ENCODE measurements at places on chromosomes 7 and 10. TPM values are rescaled to one million over a fixed set of nuclear protein-coding genes. Genes with fewer than 3 reads are reported as not detected.

Gene HUS1
- 5.1 TPM for total RNA-seq

Gene HOGA1
- 70.8 TPM for total RNA-seq

Gene RELN
- 17.8 TPM for total RNA-seq

Gene HTR5A
- not detected for total RNA-seq

Gene HILPDA
- 14.8 TPM for total RNA-seq

Gene SFTPA1
- not detected for total RNA-seq

Gene VWA2
- total RNA-seq: not detected

Gene PIP
- not detected for total RNA-seq

Measured in Caki2 (cell line).